ENCODE measurements at places on chromosomes 16 and 17. TPM values are rescaled to one million over a fixed set of nuclear protein-coding genes. Genes with fewer than 3 reads are reported as not detected.
A peak's percentile ranks its signal among the peaks of the same experiment; 100 is the strongest.

The SARM1 gene
- 17.7 TPM for total RNA-seq

GRCh38 chr17:37527249-37527851 is 37.7 kb downstream of the DUSP14 start:
- DNase-seq: peak; percentile 29

GRCh38 chr17:75773121-75773807 is 8.3 kb upstream of the GALK1 start:
- DNase-seq: no peak

DNA sequence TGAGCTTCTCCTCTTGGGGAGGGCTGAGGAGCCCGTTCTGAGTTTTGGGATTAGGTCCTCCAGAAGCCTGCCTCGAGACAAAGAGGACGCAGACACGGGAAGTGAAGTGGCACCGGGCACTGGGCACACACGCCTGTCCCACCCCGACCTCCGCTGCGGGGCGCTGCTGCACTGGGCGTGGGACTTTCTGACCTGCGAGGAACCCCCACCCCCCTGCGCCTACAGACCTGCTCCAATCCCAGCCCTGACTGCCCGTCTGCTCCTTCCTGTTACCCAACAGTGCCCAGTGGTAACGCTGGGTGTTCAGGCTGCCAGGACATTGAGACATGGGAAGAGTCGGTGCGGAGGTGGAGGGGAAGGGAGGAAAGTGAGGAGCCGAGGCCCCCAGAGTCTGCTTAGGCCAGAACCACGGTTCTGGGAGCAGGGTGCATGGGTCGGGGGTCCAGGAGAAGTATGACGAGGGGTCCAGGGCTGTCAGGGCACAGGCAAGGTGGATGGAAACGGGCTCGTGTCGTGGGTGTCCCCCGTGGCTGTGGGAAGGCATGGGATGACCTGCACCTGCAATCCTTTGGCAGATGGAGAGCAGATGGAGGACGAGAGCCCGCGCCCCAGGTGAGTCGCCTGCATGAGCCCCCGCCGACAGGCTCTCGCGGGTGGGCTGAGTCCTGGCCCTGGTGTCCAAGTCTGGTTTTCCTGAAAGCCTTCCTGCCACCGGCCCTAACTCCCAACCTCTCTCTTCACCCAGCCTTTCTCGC is 112.0 kb upstream of the CREBBP start:
- no peak for DNase-seq

DNA sequence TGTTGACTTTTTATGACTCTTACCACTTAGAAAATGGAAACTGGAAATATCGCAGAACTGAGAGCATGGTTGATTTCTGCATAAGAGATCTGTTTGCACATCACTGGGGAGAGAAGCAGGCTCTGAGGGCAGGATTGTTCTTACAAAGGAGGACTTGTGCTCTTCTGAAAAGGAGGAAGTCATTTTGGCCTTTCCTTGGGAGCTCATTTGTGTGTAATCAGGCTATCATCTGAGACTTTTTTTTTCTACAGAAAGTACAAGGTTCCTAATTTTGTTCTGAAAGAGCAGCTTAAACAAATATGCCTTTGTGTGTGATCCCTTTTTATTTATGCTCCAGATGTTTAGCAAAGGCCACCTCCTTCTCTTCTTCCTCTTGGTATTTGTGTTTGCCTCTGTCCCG is 145.7 kb upstream of the CACNG5 start:
- DNase-seq: no peak

The ITGA3 gene
- 5.8 TPM for total RNA-seq

DNA sequence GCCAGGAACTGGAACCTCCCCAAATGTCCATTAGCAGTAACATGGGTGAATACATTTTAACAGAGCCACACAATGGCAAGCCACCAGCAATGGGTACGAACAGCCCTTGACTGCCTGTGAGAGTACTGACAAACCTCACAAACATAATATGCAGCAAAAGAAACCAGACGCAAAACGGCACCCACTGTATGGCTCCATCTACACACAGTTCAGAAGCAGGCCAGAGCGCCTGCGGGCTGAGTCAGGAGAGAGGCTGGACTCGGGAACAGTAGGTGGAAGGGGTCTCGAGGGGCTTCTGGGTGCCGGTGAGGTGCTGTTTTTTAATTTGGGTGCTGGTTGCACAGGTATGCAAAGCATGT is 77.4 kb upstream of the TOB1 start:
- no peak for DNase-seq

The OR1D5 gene
- not detected for total RNA-seq

All from activated CD4-positive, alpha-beta T cell treated with anti-CD3 and anti-CD28 coated beads, Interleukin-2, amount 10 ng/mL, durations not matched to agents 7 days and 5 days (primary cell).